Epithelial cell of esophagus (primary cell): ENCODE measurements at places on chromosomes 16 and 17.

DNA sequence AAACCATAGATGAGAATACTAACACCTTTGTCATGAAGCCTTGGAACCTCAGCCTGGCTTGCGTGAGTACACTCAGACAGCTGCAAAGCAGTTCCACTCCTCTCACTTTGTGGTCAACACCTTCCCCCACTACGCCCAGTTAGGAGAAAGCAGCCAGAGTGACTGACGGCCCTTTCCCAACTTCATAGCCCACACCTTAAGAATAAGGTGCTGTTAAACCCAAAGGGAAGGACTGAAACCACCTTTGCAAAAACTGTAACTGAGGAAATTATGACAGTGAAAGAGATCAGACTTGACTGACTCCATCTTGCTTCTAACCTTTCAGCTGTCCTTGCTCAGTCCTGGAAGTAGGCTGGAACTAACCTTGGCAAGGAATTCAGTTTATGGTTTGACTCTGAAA lies 13.7 kb downstream of the N4BP1 start:
- no peak for DNase-seq

DNA sequence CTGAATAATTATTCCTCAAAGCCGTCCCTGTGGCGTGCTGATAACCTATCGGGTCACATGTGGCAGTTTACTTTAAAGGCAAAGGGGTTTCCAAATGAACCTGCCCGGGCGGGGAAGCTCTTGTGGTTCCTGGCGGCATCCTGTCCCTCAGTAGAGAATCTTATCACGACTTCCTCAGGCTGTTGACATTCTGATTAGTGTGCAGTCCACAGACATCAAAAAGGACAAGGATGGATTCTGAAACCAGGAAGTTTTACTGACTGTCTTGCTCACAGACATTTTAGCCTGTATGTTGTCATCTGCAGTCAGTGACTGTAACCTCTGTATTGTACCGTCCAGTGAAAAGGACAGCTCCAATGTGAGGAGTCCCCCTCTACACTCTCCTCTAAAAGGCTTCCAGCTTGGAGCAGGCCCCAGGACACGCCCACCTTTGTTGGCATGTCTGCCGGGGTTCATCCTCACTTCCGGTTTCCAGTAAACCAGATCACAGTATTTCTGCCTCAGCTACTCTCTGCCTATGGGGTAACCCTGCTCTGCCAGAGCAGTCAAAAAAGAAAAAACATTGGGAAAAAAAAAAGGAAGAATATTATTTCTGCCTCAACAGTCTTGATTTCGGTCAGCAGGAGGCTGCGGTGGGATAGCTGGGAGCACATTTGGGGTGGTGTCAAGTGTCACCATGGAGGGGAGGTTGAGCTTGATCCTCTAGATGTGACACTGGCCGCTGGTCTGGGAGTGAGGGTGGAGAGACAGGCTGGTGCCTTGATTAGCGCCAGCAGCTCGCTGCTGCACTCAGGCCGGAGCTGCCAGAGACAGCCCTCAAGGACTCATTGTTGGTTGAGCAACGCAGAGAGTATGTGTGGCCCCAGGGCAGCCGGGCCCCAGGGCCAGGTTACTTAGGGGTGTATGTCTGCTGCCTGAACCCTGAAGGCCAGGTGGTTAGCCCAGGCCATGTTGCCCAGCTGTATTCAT lies 89.0 kb upstream of the DNAH17 start:
- DNase-seq = peak; percentile 39

- no peak for DNase-seq
Measured at GRCh38 chr17:51402899-51403298, 142.6 kb downstream of the UTP18 start.

DNA sequence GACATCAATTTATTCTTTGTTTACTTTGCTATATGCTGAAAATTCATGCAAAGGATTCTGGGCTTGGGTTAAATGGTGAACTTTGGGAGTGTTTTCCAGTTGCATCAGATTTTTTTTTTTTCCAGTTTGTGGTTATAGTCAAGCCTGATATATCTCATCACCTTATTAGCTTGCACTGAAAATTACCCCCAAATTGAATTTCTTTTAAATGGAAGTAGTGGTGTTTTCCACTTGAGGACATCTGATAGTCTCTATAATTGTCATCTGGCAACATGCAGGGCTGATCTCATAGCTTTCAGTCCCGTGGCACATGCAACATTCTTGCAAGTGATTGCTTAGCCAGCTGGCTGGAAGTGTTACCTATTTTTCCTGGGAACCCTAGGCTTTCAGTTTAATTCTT lies 4.7 kb upstream of the KRTAP3-1 start:
- no peak for DNase-seq

GRCh38 chr17:76696763-76697701 lies 13.7 kb downstream of the MXRA7 start:
- DNase-seq = no peak

GRCh38 chr17:42699415-42699740 lies 17.0 kb downstream of the CNTNAP1 start:
- no peak for DNase-seq

DNA sequence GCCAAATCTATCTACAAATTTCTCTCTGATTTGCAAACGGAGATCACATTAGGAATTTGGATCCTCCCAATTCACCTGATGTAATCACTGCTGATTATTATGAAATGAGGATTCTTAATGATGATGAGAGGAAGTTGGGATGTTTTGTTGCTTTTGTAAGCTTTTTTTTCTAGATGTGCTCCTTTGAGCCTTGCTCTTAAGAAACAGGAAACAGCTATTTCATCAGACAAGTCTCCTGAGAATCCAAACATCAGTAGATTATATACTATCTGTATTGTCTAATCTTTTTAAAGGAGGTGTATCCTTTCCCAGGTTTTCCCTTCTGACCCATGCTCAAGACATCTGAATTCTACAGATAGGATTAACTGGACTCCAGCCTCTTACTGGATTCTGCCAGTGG lies 73.3 kb downstream of the KIF2B start:
- peak; percentile 2 for DNase-seq

DNA sequence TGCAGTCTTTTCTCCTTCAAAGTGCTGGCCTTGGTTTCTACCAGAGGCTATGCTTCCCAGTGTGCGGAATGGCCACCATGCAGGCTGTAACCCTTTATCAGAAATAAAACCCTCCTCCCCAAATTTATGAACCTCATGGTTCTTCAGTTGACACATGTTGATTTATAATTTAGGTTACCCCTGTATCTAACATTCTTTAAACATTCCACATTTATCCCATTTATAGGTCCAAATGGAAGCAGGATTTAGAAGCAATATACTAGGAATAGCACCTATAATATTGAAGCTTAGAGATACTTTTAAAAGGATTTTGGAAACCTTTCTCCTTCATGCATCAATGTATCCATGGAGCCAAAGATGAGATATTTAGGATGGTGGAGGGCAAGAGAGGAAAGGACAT lies 438.8 kb upstream of the C16orf82 start:
- DNase-seq = no peak

DNA sequence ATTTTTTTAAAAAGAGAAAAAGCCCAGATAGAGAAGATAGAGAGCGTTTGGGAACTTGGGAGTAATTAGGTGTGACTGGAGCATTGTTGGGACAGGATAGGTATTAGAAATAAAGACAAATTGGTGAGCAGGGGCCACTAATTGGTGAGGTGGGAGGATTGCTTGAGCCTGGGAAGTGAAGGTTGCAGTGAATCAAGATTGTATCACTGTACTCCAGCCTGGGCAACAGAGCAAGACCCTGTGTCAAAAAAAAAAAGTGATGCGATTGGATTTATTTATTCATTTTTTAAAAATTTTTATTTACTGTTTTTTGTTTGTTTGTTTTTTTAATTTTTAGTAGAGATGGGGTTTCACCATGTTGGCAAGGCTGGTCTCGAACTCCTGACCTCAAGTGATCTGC lies 5.1 kb downstream of the CASC3 start:
- no peak for DNase-seq

GRCh38 chr17:56786989-56787482 lies 46.7 kb downstream of the C17orf67 start:
- peak; percentile 98 for DNase-seq

DNA sequence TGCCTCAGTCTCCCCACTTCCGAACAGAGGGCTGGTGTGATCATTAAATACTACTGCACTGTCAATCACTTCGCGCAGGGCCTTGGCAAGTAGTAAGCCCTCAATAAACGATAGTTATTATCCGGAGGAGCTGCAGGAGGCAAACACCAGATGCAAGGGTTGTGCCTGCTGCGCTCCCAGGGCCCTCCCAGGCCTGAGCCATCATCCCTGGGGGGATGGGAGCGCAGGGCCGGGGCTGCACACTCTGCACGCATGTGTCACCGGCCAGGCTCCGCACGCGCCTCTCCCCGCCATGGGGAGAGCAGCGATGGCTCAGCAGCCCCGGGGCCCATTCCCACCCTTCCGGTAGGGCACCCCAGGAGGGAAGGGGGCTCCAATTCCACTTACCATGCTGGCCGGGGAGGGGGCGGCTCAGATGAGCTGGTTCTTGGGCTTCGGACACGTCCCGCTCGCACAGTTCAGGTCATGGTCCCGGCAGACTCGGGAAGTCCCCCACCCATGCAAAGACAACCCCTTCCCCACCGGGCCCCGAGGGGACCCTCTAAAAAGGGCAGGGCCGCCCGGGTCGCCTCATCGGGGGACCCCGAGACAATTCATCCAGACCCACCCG lies 681 bp downstream of the XPO6 start:
- peak; percentile 83 for DNase-seq

GRCh38 chr16:12375046-12375740 lies 398.7 kb downstream of the SNX29 start:
- no peak for DNase-seq

DNA sequence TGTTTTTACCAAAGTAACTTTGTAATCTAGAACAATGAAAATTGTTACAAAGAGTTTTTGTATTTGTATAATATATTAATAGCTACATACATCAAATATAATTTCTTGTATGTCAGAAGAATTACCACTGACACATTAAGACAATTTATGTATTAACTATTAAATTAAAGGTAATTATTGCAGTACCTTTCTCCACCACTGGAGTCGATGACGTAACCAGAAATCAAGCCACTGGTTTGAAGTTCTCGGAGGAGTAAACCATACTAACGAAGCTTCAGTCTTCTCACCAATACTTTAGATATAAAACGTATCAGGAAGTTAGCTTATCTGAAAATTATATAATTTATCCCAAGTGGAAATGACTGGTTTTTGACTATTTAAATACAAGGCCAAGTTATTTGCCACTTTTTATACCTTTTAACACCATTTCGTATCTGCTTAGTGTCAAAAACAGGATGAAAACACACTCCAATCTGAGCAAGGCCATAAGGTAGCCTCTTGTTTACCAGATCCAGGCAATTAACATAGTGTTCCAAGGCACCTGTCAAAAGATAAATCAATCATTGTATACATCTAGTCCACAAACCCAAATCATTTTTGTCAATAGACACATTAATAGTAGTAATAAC lies 4.3 kb downstream of the POLG2 start:
- DNase-seq = peak; percentile 52

DNA sequence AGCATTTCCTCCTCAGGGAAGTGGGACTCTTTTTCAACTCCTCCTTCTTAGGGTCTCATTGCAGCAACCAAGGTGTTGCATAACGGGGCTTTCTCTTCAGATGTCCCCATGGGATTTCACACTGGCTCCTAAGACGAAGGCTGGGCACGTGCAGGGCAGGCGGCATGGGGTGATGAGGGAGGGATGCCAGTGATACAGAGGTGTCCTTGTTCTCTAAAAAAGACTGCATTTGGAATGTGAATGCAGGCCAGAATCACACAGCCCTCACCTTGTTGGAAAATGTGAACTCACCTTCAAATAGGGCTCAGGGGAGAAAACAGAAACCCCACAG lies 105.6 kb downstream of the XYLT1 start:
- no peak for DNase-seq

- DNase-seq = peak; percentile 95
Measured at GRCh38 chr17:28750178-28751047, 6.6 kb downstream of the TRAF4 start.

- DNase-seq = no peak
Measured at GRCh38 chr17:48553826-48554225, 8.9 kb upstream of the HOXB2 start.

GRCh38 chr16:9128346-9129342 lies 37.2 kb downstream of the HAPSTR1 start:
- peak; percentile 38 for DNase-seq

DNA sequence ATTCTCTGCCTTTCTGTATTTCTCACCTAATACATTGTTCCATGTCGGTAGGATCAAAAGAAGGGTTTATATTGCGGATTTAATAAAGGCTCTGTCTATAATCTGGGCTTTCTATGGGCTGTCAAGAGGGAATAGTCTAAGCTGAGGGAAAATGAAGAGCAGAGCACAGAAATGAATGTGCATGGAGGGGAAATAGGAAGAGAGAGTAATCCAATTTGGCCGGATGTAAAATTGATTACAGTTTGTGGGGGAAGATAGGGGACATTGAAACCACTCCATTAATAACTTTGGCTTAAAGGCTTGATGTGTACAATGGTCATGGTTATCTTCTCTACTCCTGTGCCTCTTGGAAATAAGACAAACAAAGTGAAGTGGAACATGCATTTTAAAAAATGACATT lies 334.2 kb upstream of the CDH8 start:
- no peak for DNase-seq
